CD4-positive, alpha-beta T cell treated with Interleukin-4 for 4 hours (primary cell): ENCODE measurements at places on chromosomes 16 and 17.

- no peak for DNase-seq
Measured at GRCh38 chr16:50260206-50261159, 5.9 kb upstream of the ADCY7 start.

- no peak for DNase-seq
Measured at GRCh38 chr17:33970279-33970678, 284.8 kb upstream of the CCL2 start.

GRCh38 chr17:35889818-35890773 is 9.9 kb upstream of the CCL5 start:
- no peak for DNase-seq

DNA sequence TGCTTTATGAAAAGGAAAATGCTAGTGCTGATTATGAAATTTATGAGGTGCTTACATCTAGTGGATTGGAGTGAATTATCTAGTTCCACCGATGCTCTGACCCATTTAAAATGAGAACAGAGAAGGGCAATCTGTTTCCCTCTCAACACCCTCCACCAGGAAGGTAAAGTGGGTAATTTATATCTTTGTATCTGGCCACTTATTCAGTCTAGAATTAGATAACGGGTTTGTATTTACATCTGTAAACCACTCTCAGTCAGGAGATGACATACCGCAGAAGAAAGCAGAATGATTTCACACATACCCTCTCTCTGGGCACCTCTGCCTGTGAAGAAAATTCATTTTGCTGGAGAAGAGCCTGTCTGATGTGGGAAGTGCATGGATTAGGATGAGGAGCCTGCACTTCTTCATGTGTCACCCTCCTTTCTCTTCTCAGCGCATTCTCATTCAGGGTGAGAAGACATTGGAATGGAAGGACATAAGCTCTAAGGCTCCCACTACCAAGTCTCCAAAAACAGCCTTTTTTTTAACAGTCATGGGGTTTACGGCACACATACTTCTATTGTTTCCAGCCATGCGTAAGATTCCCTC is 646.7 kb upstream of the SALL1 start:
- no peak for DNase-seq

DNA sequence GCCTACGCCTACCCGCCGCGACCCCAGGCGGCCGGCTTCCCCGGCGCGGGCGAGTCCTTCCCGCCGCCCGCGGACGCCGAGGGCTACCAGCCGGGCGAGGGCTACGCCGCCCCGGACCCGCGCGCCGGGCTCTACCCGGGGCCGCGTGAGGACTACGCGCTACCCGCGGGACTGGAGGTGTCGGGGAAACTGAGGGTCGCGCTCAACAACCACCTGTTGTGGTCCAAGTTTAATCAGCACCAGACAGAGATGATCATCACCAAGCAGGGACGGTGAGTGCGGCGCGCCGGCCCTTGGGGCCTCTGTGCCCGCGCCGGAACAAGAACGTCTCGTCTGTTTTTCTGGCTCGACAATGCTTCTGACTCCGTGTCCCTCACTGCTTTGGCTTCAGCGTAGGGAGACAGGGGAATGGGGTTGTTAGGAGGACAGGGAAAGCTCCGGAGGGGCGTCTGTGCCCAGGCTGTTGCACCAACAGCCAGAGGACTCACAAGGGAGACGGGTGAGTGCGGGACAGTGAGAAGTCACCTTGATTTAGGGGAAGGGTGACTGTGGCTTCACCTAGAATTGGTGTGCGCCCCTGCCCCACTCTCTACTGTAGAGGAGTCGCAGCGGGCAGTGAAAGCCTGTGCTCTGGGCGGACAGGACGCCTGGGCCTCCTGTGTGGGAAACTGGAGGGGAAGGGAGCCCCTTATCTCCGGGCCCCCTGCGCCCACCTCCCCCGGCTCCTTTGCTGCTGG is 806 bp downstream of the TBX21 start:
- no peak for DNase-seq

GRCh38 chr16:50371936-50372595 is 3.3 kb upstream of the BRD7 start:
- DNase-seq = no peak

DNA sequence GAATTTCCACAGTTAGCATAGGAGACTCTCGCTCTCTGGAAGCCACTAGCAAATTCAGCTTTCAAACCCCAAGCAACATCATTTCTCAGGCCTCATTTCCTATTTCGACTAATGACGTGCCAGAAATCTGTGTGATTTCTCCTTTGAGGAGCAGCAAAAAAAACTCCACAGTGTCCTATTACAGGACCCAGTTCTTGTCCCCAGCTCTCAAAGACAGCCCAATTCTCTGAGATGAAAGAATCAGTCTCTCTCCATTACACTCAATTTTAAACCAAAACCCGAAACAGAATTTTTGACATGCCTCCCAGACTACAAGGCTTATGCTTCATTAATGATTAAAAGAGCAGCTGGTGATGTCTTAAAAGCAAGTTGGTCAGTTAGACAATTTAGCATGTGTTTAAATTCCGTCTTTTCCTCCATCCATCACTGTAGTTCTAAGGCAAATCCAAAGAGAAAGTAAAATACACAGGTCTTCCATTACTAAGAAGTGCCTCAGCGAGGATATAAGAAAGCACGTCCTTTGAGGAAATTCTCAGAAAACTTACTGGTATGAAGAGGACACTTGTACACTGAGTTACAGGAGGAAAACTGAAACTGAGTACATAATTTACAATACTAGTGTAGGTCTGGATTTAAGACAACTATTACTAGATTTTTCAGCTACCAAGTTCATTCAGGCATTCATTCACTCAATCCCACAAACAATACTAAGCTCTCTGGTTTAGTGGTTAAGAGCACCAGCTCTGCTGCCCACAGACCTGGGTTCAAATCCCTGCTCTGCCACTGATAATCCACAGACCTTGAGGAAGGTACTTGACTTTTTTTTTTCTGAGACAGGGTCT is 12.5 kb downstream of the TOM1L2 start:
- DNase-seq = peak; percentile 38

GRCh38 chr17:8141741-8142140 is 10.5 kb downstream of the PER1 start:
- no peak for DNase-seq

- no peak for DNase-seq
Measured at GRCh38 chr16:4376126-4376892, 4.7 kb downstream of the VASN start.

GRCh38 chr16:73845238-73846006 is 451.2 kb upstream of the PSMD7 start:
- no peak for DNase-seq

- DNase-seq = no peak
Measured at GRCh38 chr17:11807606-11808005, 189.7 kb downstream of the ZNF18 start.

- no peak for DNase-seq
Measured at GRCh38 chr16:12573300-12573699, 230.4 kb downstream of the CPPED1 start.

- DNase-seq = peak; percentile 35
Measured at GRCh38 chr16:22898874-22899348, 84.9 kb downstream of the HS3ST2 start.

- DNase-seq = no peak
Measured at GRCh38 chr16:1923299-1924034, 5.3 kb upstream of the HS3ST6 start.

- no peak for DNase-seq
Measured at GRCh38 chr16:74607962-74608356, 1.0 kb upstream of the GLG1 start.

DNA sequence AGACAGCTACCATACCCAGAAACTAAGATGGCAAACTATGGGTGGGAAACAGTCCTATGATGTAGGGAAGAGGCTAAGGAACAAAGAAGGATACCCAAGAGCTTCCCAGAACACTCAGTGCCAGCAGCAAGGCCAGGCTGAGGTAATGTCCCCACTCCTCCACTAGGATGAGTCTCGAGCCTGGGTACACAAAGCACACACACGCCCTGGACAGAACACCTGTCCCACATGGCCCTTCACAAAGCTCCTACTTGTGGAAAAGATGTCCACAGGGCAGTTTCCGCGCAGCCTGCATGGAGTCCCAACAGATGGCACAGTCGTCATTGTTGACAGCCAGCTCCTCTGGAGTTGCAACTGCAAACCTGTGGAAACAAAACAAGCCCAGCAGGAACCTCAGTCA is 23.9 kb downstream of the AMFR start:
- no peak for DNase-seq

DNA sequence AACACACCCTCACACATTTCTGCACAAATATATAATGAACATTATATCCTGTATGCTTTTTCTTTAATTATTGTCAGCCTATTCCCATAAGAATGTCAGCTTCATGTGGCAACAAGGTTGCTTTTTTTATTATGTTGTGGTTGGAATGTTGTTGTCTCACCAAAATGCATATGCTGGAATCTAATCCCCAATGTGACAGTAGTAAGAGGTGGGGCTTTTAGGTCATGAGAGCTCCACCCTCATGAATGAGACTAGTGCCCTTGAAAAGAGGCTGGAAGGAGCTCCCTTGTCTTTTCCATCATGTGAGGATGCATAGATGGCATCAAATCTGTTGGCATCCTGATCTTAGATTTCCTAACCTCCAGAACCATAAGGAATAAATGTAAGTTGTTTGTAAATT is 131.3 kb upstream of the IRX6 start:
- no peak for DNase-seq

GRCh38 chr16:48812856-48813255 is 202.9 kb upstream of the N4BP1 start:
- no peak for DNase-seq

- DNase-seq = no peak
Measured at GRCh38 chr16:4570086-4570485, 13.9 kb downstream of the C16orf96 start.
